ENCODE measurements at places on chromosomes 12 and 14. TPM values are rescaled to one million over a fixed set of nuclear protein-coding genes. Genes with fewer than 3 reads are reported as not detected.

The ALG10 gene
- 5.4 TPM for total RNA-seq

The KRT85 gene
- total RNA-seq = not detected

The TBC1D30 gene
- total RNA-seq = 9.7 TPM

The MYBPC1 gene
- total RNA-seq = not detected

The SLCO1B1 gene
- total RNA-seq = not detected

The OR10AD1 gene
- total RNA-seq = not detected

The C14orf180 gene
- 0.68 TPM for total RNA-seq

The TPPP2 gene
- not detected for total RNA-seq

The DCP1B gene
- 16.9 TPM for total RNA-seq

The FOXN4 gene
- total RNA-seq = not detected

The KRT83 gene
- not detected for total RNA-seq

The RERGL gene
- 30.6 TPM for total RNA-seq

The MYO1H gene
- total RNA-seq = not detected

The POTEM gene
- total RNA-seq = not detected

The C12orf54 gene
- 0.65 TPM for total RNA-seq

The KRT72 gene
- not detected for total RNA-seq

The ACOT6 gene
- not detected for total RNA-seq

The ZNF26 gene
- total RNA-seq = 10.5 TPM

The FGD6 gene
- 15.5 TPM for total RNA-seq

The MYH7 gene
- not detected for total RNA-seq

The KLHDC1 gene
- total RNA-seq = 10.1 TPM

Data from aorta (tissue), 5 donors.